ENCODE measurements at places on chromosomes 1 and 21.
A peak's percentile ranks its signal among the peaks of the same experiment; 100 is the strongest.

DNA sequence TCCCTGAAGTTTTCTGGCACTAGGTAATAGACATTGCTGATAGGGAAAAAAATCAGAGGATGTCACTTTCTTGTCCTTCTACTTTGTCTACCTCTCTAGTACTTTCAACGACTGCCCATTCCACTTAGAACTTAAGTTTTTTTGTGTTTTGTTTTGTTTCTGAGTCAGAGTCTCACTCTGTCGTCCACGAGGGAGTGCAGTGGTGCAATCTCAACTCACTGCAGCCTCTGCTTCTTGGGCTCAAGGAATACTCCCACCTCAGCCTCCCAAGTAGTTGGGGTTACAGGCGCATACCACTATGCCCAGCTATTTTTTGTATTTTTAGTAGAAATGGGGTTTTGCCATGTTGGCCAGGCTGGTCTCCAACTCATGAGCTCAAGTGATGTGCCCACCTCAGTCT lies 79.2 kb downstream of the SGIP1 start:
- DNase-seq = no peak

GRCh38 chr1:223628233-223629125 lies 37.0 kb downstream of the CAPN8 start:
- peak; percentile 48 for DNase-seq

- DNase-seq = no peak
Observed at GRCh38 chr1:59046730-59047157, 250.2 kb upstream of the FGGY start.

DNA sequence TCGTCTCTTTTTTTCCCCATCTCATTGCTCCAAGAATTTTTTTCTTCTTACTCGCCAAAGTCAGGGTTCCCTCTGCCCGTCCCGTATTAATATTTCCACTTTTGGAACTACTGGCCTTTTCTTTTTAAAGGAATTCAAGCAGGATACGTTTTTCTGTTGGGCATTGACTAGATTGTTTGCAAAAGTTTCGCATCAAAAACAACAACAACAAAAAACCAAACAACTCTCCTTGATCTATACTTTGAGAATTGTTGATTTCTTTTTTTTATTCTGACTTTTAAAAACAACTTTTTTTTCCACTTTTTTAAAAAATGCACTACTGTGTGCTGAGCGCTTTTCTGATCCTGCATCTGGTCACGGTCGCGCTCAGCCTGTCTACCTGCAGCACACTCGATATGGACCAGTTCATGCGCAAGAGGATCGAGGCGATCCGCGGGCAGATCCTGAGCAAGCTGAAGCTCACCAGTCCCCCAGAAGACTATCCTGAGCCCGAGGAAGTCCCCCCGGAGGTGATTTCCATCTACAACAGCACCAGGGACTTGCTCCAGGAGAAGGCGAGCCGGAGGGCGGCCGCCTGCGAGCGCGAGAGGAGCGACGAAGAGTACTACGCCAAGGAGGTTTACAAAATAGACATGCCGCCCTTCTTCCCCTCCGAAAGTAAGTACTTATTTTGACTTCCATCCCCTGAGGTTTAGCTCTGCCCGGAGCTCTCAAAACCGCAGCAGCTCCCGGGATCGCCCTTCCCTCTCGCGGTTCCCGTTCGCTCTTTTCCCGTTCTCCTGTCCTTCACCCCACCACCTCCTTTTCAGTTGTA lies 1.5 kb downstream of the TGFB2 start:
- DNase-seq = no peak

- DNase-seq = no peak
Observed at GRCh38 chr1:151346082-151346768, 827 bp downstream of the RFX5 start.

GRCh38 chr1:221104596-221104995 lies 225.4 kb downstream of the HLX start:
- no peak for DNase-seq

DNA sequence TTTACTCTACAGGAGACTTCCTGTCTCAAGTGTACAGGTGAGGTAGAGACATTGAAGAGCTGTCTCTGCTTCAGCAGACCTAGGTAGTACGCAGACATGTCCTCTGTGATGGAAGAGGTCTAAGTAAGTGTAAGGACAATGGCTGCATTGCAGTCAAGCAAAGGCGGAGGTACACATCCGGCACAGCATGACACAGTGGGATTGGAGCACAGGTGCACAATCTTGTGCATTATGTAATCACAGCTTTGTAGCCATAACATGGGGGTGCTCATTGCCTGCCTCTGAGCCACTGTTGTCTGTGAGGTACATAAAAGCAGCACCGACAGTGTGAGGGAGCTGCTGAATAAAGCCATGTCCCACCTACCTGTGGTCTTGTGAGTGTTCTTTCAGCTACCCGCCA lies 66.4 kb upstream of the CCDC190 start:
- no peak for DNase-seq

GRCh38 chr21:26769613-26770188 lies 75.5 kb downstream of the ADAMTS1 start:
- DNase-seq = peak; percentile 74

DNA sequence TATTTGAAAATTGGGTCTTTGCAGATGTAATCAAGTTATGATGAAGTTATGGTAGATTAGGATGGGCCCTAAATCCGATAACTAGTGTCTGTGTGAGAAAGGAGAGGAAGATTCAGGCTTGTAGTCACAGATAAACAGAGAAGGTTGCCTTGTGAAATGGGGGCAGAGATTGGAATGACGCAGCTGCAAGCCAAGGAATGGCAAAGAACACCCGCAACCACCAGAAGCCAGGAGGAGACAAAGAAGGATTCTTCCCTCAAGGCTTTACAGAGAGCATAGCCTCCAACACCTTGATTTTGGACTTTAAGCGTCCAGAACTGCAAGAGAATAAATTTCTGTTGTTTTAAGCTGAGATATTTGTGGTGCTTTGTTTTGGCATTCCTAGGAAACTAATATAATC lies 35.4 kb upstream of the COL24A1 start:
- DNase-seq = no peak

GRCh38 chr1:14365301-14365988 lies 233.0 kb upstream of the KAZN start:
- DNase-seq = no peak

DNA sequence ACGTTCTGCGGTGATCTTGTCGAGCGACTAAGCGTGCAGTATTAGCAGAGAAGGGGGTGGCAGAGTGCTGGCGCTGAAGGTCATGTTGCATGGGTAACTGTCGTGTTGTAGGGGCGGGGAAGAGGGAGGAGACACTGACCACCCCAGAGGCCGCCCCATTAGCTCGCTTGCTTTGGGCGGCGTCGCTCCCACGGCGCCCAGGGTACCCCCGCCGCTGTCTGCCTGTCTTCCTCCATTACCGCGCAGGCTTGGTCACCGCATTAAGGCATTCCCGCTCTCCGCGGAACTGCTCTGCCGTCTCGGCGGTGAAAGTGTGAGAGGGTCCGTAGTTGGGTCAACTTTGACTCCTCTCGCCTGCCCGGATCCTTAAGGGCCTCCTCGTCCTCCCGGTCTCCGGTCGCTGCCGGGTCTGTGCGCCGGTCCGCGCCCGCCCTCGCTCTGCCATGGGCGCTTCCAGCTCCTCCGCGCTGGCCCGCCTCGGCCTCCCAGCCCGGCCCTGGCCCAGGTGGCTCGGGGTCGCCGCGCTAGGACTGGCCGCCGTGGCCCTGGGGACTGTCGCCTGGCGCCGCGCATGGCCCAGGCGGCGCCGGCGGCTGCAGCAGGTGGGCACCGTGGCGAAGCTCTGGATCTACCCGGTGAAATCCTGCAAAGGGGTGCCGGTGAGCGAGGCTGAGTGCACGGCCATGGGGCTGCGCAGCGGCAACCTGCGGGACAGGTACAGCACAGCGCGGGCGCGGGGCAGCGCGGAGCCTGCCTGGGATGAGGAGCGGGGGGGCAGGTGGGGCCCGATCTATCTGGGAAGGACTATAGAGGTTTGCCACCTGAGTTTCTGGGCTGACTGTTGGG lies at the start of gene MTARC2:
Gene MTARC2 (plus strand): TSS at position 234 of the 846 bp plus-strand sequence. CDS start 210 bp downstream, at position 444.
- DNase-seq = peak; percentile 48

- DNase-seq = no peak
Observed at GRCh38 chr1:59596432-59596831, 218.3 kb upstream of the HOOK1 start.

- no peak for DNase-seq
Observed at GRCh38 chr1:61081144-61081685, 1.1 kb upstream of the NFIA start.

- no peak for DNase-seq
Observed at GRCh38 chr1:72366466-72366865, 84.1 kb upstream of the NEGR1 start.

- no peak for DNase-seq
Observed at GRCh38 chr1:153741986-153742385, 14.1 kb downstream of the INTS3 start.

DNA sequence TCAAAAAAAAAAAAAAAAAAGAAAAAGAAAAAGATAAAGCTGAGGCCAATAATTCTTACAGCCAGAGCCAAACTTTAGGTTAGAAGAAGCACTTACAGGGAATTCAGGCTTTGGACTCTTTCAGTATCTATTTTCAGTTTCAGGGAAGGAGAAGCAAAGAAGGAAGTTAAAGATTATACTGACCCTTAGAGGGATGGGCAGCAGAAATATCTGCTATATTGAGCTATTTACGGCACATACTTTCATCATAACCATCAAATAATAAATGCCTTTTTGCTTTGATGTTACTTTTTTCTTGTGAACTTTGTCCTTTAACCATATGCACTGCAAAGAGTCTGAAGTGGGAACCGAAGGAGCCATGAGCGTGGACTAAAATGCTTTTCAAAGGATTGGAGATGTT lies 42.0 kb downstream of the TM2D1 start:
- no peak for DNase-seq

DNA sequence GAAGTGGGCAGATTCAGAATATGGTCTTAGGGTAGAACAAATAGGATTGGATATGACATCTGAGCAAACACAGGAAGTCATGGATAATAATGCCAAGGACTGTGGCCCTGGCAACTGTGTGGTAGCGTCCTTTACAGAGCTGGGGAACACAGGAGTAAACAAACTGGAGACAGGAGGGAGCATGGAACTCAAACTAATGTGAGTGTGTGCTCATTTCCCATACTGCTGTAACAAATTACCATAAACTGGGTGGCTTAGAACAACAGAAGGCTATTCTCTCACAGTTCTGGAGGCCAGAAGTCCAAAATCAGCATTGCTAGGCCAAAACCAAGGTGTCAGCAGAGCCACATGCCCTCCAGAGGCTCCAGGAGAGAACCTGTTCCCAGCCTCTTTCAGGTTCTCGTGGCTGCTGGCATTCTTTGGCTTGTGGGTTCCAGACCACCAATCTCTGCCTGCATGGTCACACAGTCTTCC lies 106.4 kb downstream of the TGFBR3 start:
- no peak for DNase-seq

DNA sequence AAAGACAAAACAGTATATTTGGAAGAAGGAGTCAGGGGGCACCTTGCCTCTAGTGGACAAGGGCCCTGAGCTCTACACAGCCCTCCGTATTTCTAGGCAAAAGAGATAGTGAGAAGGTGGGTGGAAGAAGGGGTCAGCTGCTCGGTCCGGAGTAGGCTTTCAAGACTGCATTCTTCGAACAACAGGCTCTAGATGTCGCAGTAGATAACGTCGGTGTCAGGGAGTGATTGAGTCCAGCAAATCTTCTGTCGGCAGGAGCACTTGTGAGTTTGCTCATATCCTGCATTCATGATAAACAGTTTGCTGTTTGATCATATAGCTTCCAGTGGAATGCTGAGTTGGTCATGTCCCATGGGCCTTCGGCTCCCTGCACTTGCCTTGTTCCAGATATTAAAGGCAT lies 36.8 kb downstream of the DIPK1A start:
- no peak for DNase-seq

GRCh38 chr1:179038528-179039281 lies 13.0 kb downstream of the FAM20B start:
- no peak for DNase-seq

DNA sequence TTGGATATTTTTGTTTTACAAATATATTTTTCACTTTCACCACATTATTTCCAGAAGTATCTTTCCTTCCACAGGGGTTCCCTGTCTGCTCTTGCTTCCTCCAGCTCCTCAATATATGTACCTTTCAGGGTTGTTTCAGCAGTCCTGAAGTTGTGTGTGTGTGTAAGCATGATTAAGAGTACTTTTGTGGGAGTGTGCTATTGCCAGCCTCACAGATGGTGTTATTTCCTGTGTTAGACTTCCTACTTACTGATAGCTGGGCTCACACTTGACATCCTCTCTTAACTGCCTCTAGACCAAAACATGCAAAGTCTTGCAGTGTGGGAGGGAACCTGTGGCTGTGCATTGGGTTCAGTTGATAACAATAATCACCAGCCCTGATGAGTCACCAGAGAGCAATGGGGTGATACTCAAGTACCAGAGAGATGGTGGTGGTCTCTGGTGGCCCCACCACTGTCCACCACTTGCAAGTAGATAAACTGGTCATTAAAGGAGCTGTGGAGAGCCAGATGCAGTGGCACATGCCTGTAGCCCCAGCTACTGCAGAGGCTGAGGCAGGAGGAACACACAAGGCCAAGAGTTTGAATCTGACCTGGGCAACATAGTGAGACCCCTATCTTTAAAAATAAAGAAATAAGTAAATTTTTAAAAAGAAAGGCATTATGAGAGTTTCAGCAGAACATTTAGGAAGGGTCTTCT lies 126.7 kb downstream of the NR5A2 start:
- DNase-seq = no peak

- DNase-seq = no peak
Observed at GRCh38 chr1:6102532-6102845, 56.8 kb downstream of the KCNAB2 start.

- DNase-seq = peak; percentile 17
Observed at GRCh38 chr1:94160811-94161210, 39.9 kb upstream of the ABCA4 start.

- no peak for DNase-seq
Observed at GRCh38 chr1:214493126-214493796, 58.1 kb downstream of the PTPN14 start.

GRCh38 chr1:109253803-109254620 lies 4.7 kb downstream of the CELSR2 start:
- DNase-seq = no peak

- no peak for DNase-seq
Observed at GRCh38 chr1:205843036-205843859, 6.7 kb downstream of the PM20D1 start.

DNA sequence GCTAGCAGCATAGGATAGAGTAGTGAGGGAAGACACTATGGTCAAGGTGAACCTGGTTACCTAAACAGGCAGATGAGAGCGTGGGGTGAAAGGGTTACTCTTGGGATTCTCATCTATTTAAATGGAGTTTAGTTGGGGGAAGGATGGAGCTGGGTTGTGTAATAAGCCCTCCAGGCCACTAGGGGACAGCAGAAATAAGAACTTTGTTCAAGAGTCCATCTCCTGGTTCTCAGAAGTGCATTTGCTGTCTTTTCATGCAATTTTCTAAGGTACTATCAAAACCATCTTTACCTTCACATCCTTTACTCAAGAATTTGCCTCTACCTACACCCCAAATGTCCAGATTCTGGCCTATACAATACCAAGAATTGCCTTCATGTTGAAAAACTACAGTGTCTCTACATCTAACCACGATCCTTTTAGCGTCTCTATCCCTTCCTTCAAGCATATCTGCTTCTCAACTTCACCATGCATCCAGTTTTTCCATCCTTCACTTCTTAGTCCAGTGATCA lies 28.0 kb downstream of the SLAMF1 start:
- no peak for DNase-seq

All from pons (tissue), 1 donor.